Activated naive CD4-positive, alpha-beta T cell treated with anti-CD3 and anti-CD28 coated beads, Interleukin-2, amount 10 ng/mL, durations not matched to agents 5 hours and 36 hours (primary cell): ENCODE measurements at places on chromosomes 3 and 15. TPM values are rescaled to one million over a fixed set of nuclear protein-coding genes. Genes with fewer than 3 reads are reported as not detected.

The DHFR2 gene
- total RNA-seq: 9.3 TPM

The QTRT2 gene
- total RNA-seq: 29.4 TPM

The KLHL40 gene
- not detected for total RNA-seq

The FBXO40 gene
- not detected for total RNA-seq

The MUSTN1 gene
- 2.5 TPM for total RNA-seq

The TMIE gene
- 2.7 TPM for total RNA-seq

The GATM gene
- 0.81 TPM for total RNA-seq

The SRGAP3 gene
- 5.8 TPM for total RNA-seq

The ACY1 gene
- total RNA-seq: 28.8 TPM

The PATL2 gene
- 25.5 TPM for total RNA-seq

The CLEC3B gene
- 0.33 TPM for total RNA-seq

The PLAAT1 gene
- not detected for total RNA-seq

The DUOX1 gene
- total RNA-seq: not detected

The DUOXA2 gene
- not detected for total RNA-seq

The DLEC1 gene
- 5.6 TPM for total RNA-seq

The AHSG gene
- total RNA-seq: not detected

The TM6SF1 gene
- total RNA-seq: 16.6 TPM

The CCK gene
- total RNA-seq: not detected

The GOLGA8G gene
- total RNA-seq: not detected

The P2RY14 gene
- 0.66 TPM for total RNA-seq

The ASB14 gene
- total RNA-seq: not detected

The OSBPL10 gene
- total RNA-seq: 0.34 TPM

The GUCA1C gene
- not detected for total RNA-seq

The DCBLD2 gene
- 2.5 TPM for total RNA-seq

The CAMK2N2 gene
- not detected for total RNA-seq

The ZNF774 gene
- 1.1 TPM for total RNA-seq

The SCAANT1 gene
- not detected for total RNA-seq

The SMCO1 gene
- total RNA-seq: not detected

The MCTP2 gene
- 16.6 TPM for total RNA-seq

The C3orf22 gene
- total RNA-seq: not detected

The GPR15 gene
- total RNA-seq: 14.2 TPM
